Naive thymus-derived CD4-positive, alpha-beta T cell (primary cell): ENCODE measurements at places on chromosomes 4 and X. TPM values are rescaled to one million over a fixed set of nuclear protein-coding genes. Genes with fewer than 3 reads are reported as not detected.

The RS1 gene
- total RNA-seq = not detected in 2 replicates

DNA sequence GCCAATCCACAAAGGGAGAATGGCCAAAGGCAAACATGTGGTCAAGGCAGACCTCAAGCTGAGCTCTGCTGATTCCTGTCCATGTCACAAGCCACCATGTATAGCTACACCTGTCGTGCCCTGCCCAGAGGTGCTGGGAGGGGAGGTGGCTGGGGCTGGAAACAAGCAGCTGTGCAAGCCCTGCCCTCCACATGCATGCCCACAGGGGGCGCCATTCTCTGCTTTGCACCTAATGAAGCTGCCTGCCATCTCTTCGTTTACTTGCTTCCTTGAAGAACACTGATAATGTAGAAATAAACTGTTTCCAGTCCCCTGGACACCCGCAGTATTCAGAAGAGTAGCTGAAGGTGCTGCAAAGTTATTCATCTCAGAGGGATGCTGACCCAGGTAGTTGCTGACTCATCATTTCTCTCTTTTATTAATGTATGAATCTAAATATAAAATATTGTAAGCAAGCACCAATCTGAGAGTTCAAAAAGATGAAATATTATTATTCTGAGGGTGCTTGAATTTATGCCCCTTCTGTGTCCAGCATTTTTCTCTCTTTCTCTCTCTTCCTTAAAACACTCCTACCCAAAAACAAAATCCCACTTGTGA is 278.6 kb downstream of the ADGRA3 start:
- H3K27ac ChIP-seq = peak overlapping the region; percentile 14
- no peaks in the 10 kb centered on the region for H3K4me1 ChIP-seq
- peak; percentile 11 for DNase-seq
- no peak overlapping the region for H3K4me3 ChIP-seq

The SPATA18 gene
- total RNA-seq = 0.34 and 0.59 TPM in 2 replicates

- DNase-seq = no peak
- no peak overlapping the region for H3K4me3 ChIP-seq
- H3K27me3 ChIP-seq = no peaks in the 10 kb centered on the region
These were observed 102.1 kb upstream of the AP1S2 start for GRCh38 chrX:15956681-15957080.

The RTL9 gene
- total RNA-seq = not detected
